ENCODE measurements at places on chromosomes 3 and 15. TPM values are rescaled to one million over a fixed set of nuclear protein-coding genes. Genes with fewer than 3 reads are reported as not detected.
A peak's percentile ranks its signal among the peaks of the same experiment; 100 is the strongest.

DNA sequence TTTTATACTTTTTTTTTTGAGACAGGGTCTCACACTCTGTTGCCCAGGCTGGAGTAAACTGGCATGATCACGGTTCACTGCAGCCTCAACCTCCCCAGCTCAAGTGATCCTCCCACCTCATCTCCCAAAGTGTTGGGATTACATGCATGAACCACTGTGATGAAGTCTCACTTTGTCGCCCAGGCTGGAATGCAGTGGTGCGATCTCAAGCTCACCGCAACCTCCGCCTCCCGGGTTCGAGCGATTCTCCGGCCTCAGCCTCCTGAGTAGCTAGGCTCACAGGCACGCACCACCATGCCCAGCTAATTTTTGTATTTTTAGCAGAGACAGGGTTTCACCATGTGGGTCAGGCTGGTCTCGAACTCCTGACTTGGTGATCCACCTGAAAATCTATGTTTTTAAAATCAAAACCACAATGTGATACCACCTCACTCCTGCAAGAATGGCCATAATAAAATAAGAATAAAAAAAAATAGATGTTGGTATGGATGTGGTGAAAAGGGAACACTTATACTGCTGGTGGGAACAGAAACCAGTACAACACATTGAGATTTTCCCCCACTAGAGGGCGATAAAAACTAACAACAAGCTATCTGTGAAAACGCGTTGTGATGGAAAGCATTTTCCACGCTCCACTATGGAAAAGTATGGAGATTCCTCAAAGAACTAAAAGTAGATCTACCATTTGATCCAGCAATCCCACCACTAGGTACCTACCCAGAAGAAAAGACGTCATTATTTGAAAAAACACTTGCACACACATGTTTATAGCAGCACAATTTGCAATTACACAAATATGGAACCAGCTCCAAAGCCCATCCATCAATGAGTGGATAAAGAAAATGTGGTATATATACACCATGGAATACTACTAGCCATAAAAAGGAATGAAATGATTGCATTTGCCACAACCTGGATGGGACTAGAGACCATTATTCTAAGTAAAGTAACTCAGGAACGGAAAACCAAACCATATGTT lies 26.8 kb upstream of the OCA2 start:
- no peaks in the 10 kb centered on the region for H3K27me3 ChIP-seq
- H3K27ac ChIP-seq, result no peak overlapping the region
- H3K4me1 ChIP-seq, result peaks cover 4% of the 10 kb centered on the region
- DNase-seq, result no peak
- no peak overlapping the region for H3K4me3 ChIP-seq
- H3K36me3 ChIP-seq, result peaks cover 25% of the 10 kb centered on the region

Gene EPHB3
- total RNA-seq, result 115 TPM

Gene NR2F2
- total RNA-seq, result 128 TPM

GRCh38 chr3:171867981-171868380 lies 24.8 kb downstream of the TMEM212 start:
- H3K4me3 ChIP-seq, result no peak overlapping the region
- H3K27me3 ChIP-seq, result no peaks in the 10 kb centered on the region
- DNase-seq, result no peak
- H3K4me1 ChIP-seq, result peaks cover 24% of the 10 kb centered on the region

- peaks cover 27% of the 10 kb centered on the region for H3K4me1 ChIP-seq
- peak overlapping the region; percentile 11 for H3K4me3 ChIP-seq
- H3K36me3 ChIP-seq, result peaks cover 2% of the 10 kb centered on the region
- no peak for DNase-seq
These were observed 92.4 kb upstream of the WNT5A start for GRCh38 chr3:55579496-55579895.

Gene GP5
- total RNA-seq, result 0.11 TPM

- H3K4me1 ChIP-seq, result no peaks in the 10 kb centered on the region
- H3K27ac ChIP-seq, result no peak overlapping the region
- no peak overlapping the region for H3K4me3 ChIP-seq
- H3K27me3 ChIP-seq, result peaks cover 8% of the 10 kb centered on the region
- no peaks in the 10 kb centered on the region for H3K36me3 ChIP-seq
- DNase-seq, result no peak
These were observed 22.5 kb upstream of the SPTSSB start for GRCh38 chr3:161393803-161394202.

DNA sequence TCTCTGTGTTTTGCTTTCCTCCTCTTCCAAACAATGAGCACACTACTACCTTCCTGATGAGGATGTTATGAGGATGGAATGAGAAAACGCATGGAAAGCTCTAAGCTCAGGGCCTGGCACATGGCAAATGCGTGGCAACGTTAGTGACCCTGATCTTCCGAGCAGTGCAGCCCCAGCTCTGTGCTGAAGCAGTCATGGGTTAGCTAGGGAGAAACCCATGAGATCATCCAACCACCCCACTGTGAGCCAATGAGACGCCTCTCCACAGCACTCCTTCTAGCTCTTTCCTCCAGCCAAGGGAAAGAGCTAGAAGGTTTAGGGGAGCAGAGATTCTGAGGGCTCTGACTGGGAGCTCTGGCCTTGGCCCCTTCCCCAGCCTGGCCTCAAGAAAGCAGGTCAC lies 4.5 kb downstream of the CPN2 start:
- DNase-seq, result no peak
- no peak overlapping the region for H3K4me3 ChIP-seq
- no peak overlapping the region for H3K27ac ChIP-seq
- H3K36me3 ChIP-seq, result no peaks in the 10 kb centered on the region

GRCh38 chr3:49869525-49870126 lies at the start of gene CAMKV:
TSS of gene CAMKV (minus strand) at chr3:49869906. CDS start at chr3:49862388, 7,518 bp downstream.
- H3K27ac ChIP-seq, result no peak within 1 kb of the TSS
- H3K27me3 ChIP-seq, result peaks cover 78% of the 10 kb centered on the region
- no peaks in the 10 kb centered on the region for H3K36me3 ChIP-seq
- no peak for DNase-seq
- H3K4me1 ChIP-seq, result no peaks in the 10 kb centered on the region
- H3K4me3 ChIP-seq, result peak within 1 kb of the TSS; percentile 15

Gene LSAMP
- 34.6 TPM for total RNA-seq

DNA sequence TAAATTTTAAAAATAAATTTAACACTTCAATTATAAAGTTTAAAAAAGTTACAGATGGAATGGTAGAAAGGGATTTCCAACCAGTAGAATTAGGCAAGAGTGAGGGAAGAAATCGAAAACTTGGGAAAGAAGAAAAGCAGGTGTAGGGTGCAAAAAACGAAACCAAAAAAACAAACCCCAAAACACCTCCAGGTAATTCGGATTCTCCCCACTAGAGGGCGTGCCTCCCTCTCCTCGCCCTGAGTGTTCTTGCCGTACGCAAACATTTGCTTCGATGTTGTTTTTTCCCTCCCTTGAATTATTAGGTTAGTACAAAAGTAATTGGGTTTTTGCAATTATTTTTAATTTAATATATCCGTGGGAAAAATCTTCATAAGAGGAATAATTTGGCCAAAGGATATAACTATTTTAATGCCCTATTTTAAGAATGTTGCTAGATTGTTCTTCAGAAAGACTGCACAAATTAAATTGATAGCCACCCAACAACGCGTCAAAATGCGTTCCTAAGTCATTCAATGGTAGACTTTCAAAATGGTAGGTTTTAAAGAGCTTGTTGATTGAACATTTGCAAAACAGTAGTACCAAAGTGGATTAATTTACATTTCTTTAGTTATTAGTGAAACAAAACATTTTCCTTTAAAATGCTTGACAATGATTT lies 63.7 kb downstream of the SLC30A4 start:
- no peak overlapping the region for H3K27ac ChIP-seq
- H3K36me3 ChIP-seq, result no peaks in the 10 kb centered on the region
- H3K27me3 ChIP-seq, result peaks cover 2% of the 10 kb centered on the region

DNA sequence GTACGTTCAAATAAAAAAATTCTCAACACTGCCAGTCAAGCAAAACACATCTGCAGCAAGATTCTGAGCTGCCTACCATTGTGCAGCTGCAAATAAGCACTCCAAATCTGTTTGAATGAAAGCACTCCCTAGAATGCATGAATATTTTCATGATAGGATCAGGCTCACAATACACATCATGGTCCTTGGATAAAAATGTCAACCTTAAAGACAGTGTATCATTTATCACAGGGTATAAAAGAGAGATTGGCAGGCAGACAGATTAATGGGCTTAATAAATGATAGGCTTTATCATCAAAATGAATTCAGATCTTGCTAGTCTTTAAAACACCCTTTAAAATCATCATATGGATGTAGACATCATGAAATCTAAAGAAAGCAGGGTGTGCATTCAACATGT lies 9.2 kb downstream of the RYR3 start:
- H3K36me3 ChIP-seq, result no peaks in the 10 kb centered on the region
- H3K27ac ChIP-seq, result no peak overlapping the region
- H3K4me1 ChIP-seq, result peaks cover 7% of the 10 kb centered on the region
- no peak for DNase-seq
- H3K27me3 ChIP-seq, result peaks cover 33% of the 10 kb centered on the region

DNA sequence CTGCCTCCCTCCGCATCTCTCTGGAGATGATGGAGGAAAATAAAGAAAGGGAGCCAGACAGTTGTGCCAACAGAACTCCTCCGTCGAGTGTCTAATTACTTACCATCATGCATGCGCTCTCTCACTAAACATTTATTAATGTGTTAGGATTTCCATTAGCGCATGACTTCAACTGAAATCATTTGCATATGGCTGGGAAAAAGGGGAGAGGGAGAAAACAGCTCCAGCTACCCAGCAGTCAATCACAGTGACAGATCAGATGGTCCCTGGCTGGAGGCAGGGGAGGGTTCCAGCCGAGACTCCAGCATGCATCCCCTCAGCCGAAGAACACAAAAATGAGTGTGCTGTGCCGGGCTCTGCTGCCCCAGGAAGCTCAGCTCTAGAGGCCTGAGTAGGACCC lies 6.8 kb upstream of the RHO start:
- peaks cover 5% of the 10 kb centered on the region for H3K36me3 ChIP-seq
- no peak overlapping the region for H3K27ac ChIP-seq
- H3K27me3 ChIP-seq, result no peaks in the 10 kb centered on the region
- peaks cover 2% of the 10 kb centered on the region for H3K4me1 ChIP-seq
- no peak for DNase-seq

DNA sequence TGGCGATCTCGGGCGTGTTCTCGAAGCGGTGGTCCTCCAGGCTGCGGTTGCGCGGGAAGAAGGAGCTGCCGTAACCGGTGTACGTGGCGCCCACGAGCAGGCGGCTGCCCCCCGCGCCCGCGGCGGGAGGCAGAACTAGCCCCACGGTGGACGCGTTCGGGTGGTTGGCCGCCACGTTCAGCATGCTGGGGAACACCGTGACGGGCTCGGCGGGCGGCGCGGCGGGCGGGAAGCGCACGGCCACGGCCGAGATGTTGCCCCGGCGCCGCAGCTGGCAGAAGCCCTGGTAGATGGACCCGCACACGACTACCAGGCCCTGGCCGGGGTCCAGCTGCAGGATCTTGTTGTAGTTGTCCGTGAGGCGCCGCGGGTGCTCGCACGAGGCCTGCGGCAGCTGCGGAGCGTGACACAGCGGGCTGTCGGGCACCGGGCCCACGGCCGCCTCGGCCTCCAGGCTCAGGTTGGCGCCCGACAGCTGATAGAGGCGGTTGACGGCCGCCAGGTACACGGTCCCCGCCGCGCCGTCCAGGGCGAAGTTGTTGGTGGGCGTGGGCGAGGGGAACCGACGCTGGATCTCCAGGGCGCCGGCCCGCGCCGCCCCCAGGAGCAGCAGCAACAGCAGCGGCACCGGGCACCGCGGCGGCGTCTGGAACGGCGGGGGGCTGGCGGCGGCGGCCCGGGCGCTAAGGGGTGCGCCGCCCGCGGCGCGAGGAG lies 397 bp downstream of the PLXND1 start:
- no peak for DNase-seq
- H3K27ac ChIP-seq, result peak overlapping the region; percentile 97
- H3K27me3 ChIP-seq, result peaks cover 33% of the 10 kb centered on the region
- no peaks in the 10 kb centered on the region for H3K36me3 ChIP-seq
- peak overlapping the region; percentile 89 for H3K4me3 ChIP-seq

Gene LCTL
- total RNA-seq, result 0.36 TPM

DNA sequence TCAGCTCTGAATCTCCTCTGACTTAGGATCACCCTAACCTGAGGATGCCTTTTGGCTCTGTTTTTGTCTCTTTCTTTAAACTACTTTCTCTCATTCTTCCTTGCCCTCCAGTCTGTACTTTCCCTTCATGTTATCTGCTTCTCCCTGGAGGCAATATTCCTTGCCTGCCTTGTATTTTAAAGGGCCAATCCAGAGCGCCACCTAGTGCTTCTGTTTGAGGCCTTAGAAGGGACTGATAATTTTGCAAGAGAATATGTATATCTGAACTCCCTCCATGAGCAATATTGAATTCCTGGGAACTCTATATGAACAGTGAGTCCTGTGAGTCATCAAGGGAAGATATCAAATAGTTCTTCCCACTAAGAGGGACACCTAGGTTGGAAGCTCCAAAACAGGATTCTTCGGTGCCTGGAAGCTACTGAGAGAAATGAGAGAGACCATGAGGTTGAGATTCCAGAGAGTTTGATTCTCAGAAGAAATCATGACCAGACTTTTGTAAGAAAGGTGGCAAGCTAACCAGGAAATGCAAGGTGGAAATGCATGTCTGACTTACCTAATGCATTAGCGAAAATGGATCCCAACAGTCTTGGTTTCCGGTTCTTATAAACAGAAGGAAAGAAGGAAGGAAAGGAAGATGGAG lies 203.8 kb upstream of the CD96 start:
- H3K36me3 ChIP-seq, result peaks cover 1% of the 10 kb centered on the region
- no peak overlapping the region for H3K4me3 ChIP-seq
- H3K27me3 ChIP-seq, result no peaks in the 10 kb centered on the region
- no peak overlapping the region for H3K27ac ChIP-seq
- peaks cover 13% of the 10 kb centered on the region for H3K4me1 ChIP-seq

GRCh38 chr15:47652844-47653243 lies 64.5 kb upstream of the SEMA6D start:
- no peak overlapping the region for H3K4me3 ChIP-seq
- no peaks in the 10 kb centered on the region for H3K27me3 ChIP-seq
- no peak for DNase-seq

DNA sequence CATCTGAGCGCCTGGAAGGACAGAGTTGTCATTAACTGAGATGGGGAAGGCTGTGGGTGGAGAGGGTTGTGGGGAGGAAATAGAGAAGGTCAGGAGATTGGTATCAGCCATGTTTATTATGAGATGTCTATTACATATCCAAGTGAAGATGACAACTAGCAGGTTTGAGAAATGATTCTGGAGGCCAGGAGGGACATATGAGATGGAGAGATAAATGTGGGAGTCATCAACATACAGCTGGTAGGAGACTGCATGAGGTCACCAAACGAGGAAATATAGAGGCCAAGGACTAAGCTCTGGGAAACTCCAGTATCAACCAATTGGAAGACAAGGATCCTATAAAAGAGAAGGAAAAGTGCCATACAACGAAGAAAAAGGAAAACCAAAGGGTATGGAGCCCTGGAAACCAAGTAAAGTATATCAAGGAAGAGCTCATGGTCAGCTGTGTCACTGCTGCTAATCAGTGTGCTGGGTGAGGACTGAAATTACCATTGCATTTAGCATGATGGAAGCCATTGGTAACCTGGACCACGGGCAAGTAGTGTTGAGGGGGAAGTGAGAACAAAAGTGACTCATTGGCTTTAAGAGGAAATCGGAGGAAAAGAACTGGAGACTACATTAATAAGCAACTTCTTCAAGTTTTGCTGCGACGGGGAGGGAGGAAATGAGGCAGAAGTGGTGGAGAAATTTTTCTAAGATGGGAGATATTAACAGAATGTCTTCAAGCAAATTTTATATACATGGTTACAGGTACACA lies 14.0 kb upstream of the UACA start:
- no peak for DNase-seq
- H3K36me3 ChIP-seq, result no peaks in the 10 kb centered on the region
- H3K27ac ChIP-seq, result no peak overlapping the region
- H3K27me3 ChIP-seq, result no peaks in the 10 kb centered on the region

Gene SLC12A8
- total RNA-seq, result 11.6 TPM
